ENCODE measurements at places on chromosomes 1 and 21. TPM values are rescaled to one million over a fixed set of nuclear protein-coding genes. Genes with fewer than 3 reads are reported as not detected.
A peak's percentile ranks its signal among the peaks of the same experiment; 100 is the strongest.

The LCE6A gene
- not detected for total RNA-seq

The DIRAS3 gene
- total RNA-seq: 14.0 TPM

The TLR5 gene
- total RNA-seq: 15.5 TPM

The IFNLR1 gene
- total RNA-seq: 11.2 TPM

The FCRL1 gene
- not detected for total RNA-seq

The TMEM269 gene
- total RNA-seq: 0.06 TPM

- no peak for DNase-seq
These were observed 475.4 kb downstream of the PTPRU start for GRCh38 chr1:29711582-29712283.

DNA sequence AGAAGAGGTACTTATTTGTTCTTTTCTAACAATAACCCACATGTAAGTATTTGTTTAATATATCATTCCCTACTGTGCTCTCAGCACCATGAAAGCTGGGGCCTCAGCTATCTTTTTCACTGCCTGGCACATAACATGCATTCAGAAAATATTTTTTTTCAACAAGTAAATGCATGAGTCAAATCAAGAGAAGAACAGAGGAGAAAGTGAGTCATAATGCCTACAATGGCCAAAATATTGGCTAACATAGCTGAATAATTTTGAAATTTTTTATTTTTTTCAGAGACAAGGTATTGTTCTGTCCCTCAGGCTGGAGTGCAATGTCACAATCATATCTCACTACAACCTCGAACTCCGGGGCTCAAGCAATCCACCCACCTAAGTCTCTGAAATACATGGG is 252.2 kb upstream of the ADAMTS5 start:
- no peak for DNase-seq

GRCh38 chr1:230899841-230900251 is 31.5 kb upstream of the C1orf198 start:
- DNase-seq: no peak

GRCh38 chr21:35428489-35428888 is 379.4 kb upstream of the RUNX1 start:
- peak; percentile 15 for DNase-seq

GRCh38 chr1:42319871-42320484 is 15.1 kb downstream of the FOXJ3 start:
- DNase-seq: no peak

DNA sequence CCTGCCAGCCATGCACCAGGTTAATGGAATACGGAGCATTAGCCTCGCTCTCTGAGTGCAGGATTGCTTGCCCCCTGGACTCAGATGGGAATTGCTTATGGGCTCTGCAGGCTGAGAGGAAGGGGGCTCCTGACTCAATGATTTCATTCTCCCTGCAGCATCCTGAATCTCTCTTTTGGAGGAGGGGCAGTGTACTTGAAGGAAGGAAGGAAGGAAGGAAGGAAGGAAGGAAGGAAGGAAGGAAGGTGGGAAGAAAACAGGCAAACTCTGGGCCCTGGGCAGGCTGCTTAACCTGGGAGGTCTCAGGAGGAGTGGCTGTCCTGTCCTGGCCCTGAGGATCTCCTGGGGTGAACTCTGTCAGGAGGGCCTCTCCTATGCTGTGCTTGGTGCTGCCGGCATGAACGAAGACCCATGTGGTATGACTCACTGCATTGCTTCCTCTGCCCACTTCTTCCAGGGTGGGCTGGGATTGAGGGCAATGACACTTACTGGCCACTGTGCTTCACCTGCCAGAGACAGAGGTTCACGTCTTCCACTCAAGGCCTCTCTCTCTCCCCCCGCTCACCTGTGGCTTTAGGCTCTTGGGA is 257.1 kb upstream of the CSF3R start:
- DNase-seq: no peak

DNA sequence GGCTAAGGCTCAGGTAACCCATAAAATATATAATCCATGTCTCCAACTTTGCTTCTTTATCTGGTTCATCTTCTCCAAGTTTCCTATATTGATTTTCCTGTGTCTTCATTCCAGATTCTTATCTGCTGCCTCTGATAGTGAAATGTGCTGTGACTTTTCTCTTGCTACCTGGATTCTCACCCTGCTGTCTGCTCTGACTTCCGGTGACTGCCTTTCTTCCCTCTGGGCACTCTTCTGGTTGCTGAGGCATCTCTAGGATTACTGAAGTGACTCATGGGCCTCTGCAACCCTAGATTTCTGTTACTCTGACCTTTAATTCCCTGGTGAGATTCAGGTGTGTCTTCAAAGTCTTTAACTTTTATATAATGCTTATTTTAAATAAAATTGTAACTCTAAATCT is 46.9 kb downstream of the GIPC2 start:
- no peak for DNase-seq

DNA sequence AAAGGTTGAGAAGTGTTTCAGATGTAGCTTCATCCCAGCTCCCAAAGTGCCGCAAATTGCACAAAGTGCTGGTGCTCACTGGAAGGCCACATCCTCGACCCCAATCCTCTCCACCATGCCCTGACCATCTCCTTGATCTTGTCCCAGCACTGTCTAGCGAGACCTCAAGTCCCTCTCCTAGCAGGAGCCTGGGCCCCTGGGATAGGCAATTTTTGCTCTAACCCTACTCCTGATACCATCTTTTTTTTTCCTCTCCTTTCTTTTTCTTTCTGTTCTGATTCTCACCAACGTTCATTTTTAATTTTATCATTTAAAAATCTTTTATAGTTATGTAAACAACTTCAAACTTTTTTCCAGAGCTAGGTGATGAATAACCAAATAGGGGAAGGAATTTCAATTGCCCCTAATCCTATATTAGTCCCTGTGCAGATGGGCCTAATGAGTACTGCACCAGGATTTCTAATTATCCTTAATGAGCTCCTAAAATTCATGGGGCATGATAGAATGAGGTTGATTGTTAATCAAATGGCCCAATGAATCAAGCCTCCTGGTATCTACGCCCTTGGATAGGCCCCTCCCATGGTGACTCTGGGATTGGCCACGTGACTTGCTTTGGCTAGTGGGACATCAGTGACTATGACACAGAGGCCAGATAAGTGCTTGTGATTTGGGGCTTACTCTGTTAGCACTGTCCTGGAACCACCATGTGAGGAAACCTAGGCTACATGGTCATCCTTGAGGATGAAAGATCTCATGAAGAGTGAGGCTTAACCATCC is 41.5 kb upstream of the TENT5B start:
- DNase-seq: no peak

DNA sequence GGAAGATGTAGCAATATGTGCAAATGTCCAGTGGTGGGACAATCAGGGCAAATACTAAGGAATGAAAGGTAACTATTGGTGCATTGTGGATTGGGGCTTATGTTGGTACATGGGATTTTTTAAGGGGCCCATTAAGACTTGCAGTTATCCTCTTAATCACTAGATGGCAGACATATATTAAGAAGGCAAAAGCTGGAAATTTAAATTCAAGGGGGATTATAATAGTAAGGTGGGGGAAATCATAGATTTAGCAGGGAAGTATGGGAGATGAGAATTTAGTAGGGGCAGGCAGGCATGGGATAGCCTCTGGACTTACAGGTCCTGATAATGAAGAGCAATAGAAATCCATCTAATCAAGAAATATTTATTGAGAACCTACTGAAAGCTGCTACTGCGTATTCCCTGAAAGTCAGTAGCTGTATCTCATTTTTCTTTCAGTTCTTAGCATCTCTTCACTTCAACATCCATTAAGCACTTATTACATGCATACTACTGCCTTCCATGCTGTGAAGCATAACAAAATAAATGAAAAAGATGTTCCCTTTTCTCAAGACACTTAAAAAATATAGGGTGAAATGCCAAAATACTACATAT is 251.8 kb downstream of the CRB1 start:
- no peak for DNase-seq

DNA sequence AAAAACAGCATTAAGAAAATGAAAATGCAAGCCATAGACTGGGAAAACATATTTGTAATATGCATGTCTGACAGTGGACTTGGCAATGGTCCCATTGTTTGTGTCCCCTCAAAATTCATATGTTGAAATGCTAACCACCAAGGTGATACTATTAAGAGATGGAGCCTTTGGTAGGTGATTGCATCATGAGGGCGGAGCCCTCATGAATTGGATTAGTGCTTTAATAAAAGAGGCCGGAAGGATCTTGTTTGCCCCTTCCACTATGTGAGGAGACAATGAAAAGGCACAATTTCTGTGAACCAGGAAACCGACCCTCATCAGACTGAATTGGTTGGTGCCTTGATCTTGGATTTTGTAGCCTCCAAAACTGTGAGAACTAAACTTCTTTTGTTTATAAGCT is 232.3 kb downstream of the GPR52 start:
- no peak for DNase-seq
